ENCODE measurements at places on chromosomes 1 and 21.
A peak's percentile ranks its signal among the peaks of the same experiment; 100 is the strongest.

GRCh38 chr1:11414926-11415538 is 63.9 kb upstream of the DISP3 start:
- no peak for DNase-seq

- DNase-seq: no peak
These were observed 45.6 kb downstream of the KYAT3 start for GRCh38 chr1:88946861-88947260.

- DNase-seq: no peak
These were observed 379.1 kb downstream of the SIPA1L2 start for GRCh38 chr1:232250838-232251237.

DNA sequence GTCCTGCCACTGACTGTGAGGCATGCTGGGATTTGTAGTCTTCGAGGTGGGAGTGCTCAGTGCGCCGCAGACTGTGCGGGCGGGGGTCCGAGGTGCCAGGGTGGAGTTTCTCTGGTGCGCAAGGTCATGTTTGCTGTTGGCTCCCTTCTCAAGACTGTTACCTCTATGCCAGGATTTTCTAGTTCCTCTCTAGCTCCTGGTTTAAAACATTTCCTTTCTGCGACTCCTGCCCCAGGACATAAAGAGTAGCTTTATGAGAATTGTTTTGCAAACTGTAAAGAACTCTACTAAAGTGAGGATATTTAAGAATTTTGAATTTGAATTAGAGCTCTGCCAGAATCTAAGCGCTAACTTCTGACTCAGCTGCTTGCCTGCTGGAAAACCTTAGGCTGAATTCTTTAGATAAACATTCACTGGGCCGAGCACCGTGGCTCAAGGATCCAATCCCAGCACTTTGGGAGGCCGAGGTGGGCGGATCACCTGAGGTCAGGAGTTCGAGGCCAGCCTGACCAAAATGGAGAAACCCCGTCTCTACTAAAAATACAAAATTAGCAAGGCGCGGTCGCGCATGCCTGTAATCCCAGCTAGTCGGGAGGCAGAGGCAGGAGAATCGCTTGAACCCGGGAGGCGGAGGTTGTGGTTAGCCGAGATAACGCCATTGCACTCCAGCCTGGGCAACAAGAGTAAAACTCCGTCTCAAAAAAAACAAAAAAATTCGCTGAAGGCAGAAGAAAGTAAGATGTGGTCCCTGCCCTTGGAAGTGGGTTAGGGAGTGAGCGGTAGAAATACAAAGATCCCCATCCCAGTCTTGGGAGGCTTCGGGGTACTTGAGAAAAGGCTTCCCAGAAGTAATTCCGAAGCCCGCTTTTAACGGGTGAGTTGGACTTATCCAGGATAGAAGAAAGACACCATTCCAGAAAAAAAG is 992 bp upstream of the USP48 start:
- DNase-seq: no peak

- peak; percentile 10 for DNase-seq
These were observed 82.3 kb downstream of the PGM1 start for GRCh38 chr1:63675420-63675931.

DNA sequence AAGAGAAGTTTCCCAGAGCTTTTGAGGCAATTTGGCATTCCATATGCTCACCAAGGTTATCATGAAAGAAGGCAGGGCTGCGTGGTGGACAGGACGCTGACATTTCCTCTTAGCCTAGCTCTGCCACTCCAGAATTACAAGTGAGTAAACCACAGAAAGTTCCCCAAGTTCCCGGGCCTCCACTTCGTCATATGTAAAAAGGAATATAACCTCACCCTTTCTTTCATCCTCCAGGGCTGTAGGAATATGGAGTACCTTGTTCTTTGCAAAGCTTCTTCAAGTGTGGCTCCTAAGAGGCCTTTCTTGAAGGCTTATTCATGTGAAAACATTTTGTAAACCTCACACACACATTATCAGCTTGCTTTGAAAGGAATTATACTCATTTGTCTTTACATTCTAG is 210.2 kb downstream of the GREM2 start:
- DNase-seq: no peak

GRCh38 chr1:23330846-23331245 is 13.2 kb downstream of the HNRNPR start:
- DNase-seq: no peak

All from kidney (tissue), 22 donors.